ENCODE measurements at places on chromosomes 5 and 9. TPM values are rescaled to one million over a fixed set of nuclear protein-coding genes. Genes with fewer than 3 reads are reported as not detected.

Gene SLC6A7
- total RNA-seq = under 0.01 TPM

Gene ADAM19
- 89.8 TPM for total RNA-seq

Gene CDC20B
- not detected for total RNA-seq

Gene TLE1
- 39.3 TPM for total RNA-seq

Gene RMRP
- total RNA-seq = 163,599 TPM

All from fibroblast of villous mesenchyme (primary cell).